ENCODE measurements at places on chromosomes 7 and 10. TPM values are rescaled to one million over a fixed set of nuclear protein-coding genes. Genes with fewer than 3 reads are reported as not detected.

- H3K27ac ChIP-seq, result no peak overlapping the region
- no peaks in the 10 kb centered on the region for H3K4me1 ChIP-seq
- H3K27me3 ChIP-seq, result no peaks in the 10 kb centered on the region
- peaks cover 46% of the 10 kb centered on the region for H3K36me3 ChIP-seq
- no peak for DNase-seq
- H3K4me3 ChIP-seq, result no peak overlapping the region
Observed at GRCh38 chr10:125799451-125800182, 23.4 kb downstream of the UROS start.

DNA sequence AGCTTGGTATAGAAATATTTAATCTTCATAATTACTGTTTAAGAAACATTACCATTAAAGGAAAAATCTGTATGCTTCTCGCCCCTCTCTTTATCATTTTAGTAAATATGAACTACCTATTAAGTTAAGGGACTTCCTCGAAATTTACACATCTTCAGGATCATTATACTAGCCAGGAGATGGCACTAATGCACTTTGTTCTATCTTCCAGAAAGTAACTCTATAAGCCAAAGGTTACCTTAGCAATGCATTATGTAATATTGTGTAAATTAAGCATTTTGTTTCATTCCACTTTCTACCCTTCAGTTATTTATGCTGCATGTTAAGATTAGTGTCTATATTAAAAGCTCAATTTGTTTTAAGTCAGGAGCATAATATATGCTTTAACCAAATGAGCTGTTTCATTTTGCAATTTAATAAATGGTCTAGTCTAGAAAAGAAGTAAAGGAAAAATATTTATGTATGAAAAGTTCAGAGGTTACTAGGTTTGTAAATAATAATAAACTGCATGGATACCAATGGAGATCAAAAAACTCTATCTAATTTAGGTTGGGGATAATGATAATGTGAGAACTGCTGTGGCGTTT, 128.5 kb downstream of the ANKRD7 start:
- no peak for DNase-seq
- H3K27me3 ChIP-seq, result no peaks in the 10 kb centered on the region

GRCh38 chr7:136869991-136870865, 1.8 kb downstream of the CHRM2 start:
- H3K4me1 ChIP-seq, result no peaks in the 10 kb centered on the region
- DNase-seq, result no peak
- H3K27ac ChIP-seq, result no peak overlapping the region
- H3K4me3 ChIP-seq, result no peak overlapping the region
- no peaks in the 10 kb centered on the region for H3K36me3 ChIP-seq

GRCh38 chr10:80284522-80284921, 4.9 kb downstream of the MAT1A start:
- H3K4me1 ChIP-seq, result no peaks in the 10 kb centered on the region
- no peaks in the 10 kb centered on the region for H3K36me3 ChIP-seq
- H3K27ac ChIP-seq, result no peak overlapping the region
- no peak overlapping the region for H3K4me3 ChIP-seq
- DNase-seq, result no peak
- H3K27me3 ChIP-seq, result peaks cover 4% of the 10 kb centered on the region

LRRD1 gene
- polyA plus RNA-seq, result not detected

- H3K27me3 ChIP-seq, result peaks cover 2% of the 10 kb centered on the region
- H3K4me1 ChIP-seq, result peaks cover 37% of the 10 kb centered on the region
- peaks cover 5% of the 10 kb centered on the region for H3K36me3 ChIP-seq
- H3K4me3 ChIP-seq, result peak overlapping the region; percentile 54
- DNase-seq, result peak; percentile 59
Observed at GRCh38 chr7:43700059-43700501, 29.2 kb downstream of the COA1 start.

DNA sequence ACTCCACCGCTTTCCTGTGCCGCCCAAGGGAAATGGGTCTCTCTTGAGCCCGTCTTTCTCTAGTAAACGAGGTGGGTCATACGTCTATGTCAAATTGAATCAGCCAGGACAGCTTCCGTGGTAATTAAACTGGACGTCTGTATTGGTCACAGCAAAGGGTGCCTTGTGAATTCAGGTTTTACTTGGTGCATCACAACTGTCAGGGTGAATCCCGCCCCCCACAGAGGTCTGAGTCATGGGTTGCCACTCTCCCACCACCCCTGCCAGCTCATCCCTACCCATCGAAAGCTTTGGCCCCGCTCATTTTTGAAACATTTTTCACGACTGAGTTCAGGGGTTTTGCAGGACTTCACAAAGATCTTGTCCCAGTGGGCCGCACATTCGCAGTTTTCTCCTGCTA, 8.0 kb upstream of the SP8 start:
- H3K27ac ChIP-seq, result no peak overlapping the region
- peaks cover 33% of the 10 kb centered on the region for H3K4me1 ChIP-seq
- no peaks in the 10 kb centered on the region for H3K36me3 ChIP-seq

DNA sequence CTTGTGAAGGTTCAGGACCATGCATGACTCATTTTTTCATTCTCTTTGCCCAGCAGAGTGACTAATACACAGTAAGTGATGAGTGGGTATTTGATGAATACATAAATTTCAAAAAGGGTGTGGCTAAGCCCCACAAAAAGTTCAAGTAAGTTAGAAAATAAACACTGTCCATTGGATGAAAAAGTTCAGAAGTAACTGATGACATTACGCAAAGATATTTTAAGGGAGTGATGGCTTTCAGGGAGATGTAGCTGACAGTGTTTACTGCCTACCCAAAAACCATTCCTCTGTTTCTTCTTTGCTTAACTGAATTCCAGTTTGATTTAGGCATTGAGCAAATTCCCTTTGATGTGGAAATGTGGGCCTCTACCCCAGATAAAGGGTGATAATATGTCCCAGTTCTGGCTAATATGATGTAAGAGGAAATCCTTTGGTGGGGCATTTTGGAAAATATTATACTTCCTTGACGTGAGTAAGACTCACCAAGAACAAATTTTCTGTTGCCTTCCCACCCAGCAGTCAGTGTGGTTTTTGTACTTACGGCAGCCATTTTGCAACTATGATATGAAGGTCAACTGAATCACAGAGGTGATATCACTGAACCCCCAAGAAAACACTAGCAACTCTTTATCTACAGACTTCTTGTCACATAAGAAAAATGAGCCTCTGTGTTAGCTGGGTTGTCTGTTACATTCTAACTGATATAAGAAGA, 29.0 kb upstream of the EBLN1 start:
- H3K4me1 ChIP-seq, result peaks cover 8% of the 10 kb centered on the region
- H3K27ac ChIP-seq, result no peak overlapping the region
- H3K4me3 ChIP-seq, result no peak overlapping the region

DNA sequence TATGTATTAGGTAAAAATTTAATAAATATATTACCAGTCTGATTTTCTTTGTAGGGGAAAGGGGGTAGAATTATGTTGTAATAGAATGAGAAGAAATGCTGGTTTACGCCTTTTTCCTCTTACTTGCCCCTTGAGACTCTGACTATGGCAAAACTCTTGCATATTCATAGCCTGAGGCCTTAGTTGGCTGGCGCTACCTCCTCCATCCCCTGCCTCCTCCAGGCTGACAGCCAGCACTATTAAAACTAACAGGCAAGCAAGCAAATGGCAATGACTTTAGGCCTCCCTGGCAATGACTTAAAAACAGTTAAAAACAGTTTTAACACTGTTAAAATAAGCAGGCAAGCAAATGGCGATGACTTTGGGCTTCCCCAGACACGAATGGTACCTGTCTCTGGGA, 14.4 kb downstream of the PKD2L1 start:
- H3K27me3 ChIP-seq, result peaks cover 9% of the 10 kb centered on the region
- no peaks in the 10 kb centered on the region for H3K4me1 ChIP-seq
- no peak overlapping the region for H3K27ac ChIP-seq
- H3K36me3 ChIP-seq, result no peaks in the 10 kb centered on the region

GRCh38 chr10:7948371-7949000, 106.0 kb upstream of the GATA3 start:
- no peak for DNase-seq
- no peak overlapping the region for H3K27ac ChIP-seq
- no peaks in the 10 kb centered on the region for H3K27me3 ChIP-seq
- peaks cover 50% of the 10 kb centered on the region for H3K4me1 ChIP-seq
- H3K36me3 ChIP-seq, result peaks cover 12% of the 10 kb centered on the region

C7orf33 gene
- not detected for polyA plus RNA-seq

DNA sequence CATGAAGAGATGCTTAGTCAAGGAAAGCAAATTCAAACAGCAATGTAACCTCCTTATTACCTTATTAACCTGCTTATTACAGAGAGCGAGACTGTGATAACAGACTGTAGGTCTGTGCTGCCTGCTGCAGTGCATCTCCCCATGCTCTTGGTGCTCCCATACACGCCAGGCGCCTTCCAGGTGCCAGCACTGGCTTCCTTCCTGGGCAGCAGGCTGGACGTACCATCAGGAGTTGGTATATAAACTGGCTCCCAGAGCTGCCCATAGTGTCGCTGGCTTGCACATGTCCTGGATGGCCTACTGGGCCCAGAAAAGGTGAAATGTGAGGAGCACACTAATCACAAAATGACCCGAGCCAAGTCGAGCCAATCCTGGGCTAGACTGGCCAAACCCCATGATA, 13.5 kb downstream of the ATP6V0E2 start:
- H3K4me1 ChIP-seq, result peaks cover 8% of the 10 kb centered on the region
- no peak overlapping the region for H3K4me3 ChIP-seq
- no peak for DNase-seq
- no peaks in the 10 kb centered on the region for H3K36me3 ChIP-seq
- no peaks in the 10 kb centered on the region for H3K27me3 ChIP-seq

GRCh38 chr7:84274029-84274638, 79.5 kb upstream of the SEMA3A start:
- no peak overlapping the region for H3K27ac ChIP-seq
- H3K4me3 ChIP-seq, result no peak overlapping the region
- H3K36me3 ChIP-seq, result no peaks in the 10 kb centered on the region

DNA sequence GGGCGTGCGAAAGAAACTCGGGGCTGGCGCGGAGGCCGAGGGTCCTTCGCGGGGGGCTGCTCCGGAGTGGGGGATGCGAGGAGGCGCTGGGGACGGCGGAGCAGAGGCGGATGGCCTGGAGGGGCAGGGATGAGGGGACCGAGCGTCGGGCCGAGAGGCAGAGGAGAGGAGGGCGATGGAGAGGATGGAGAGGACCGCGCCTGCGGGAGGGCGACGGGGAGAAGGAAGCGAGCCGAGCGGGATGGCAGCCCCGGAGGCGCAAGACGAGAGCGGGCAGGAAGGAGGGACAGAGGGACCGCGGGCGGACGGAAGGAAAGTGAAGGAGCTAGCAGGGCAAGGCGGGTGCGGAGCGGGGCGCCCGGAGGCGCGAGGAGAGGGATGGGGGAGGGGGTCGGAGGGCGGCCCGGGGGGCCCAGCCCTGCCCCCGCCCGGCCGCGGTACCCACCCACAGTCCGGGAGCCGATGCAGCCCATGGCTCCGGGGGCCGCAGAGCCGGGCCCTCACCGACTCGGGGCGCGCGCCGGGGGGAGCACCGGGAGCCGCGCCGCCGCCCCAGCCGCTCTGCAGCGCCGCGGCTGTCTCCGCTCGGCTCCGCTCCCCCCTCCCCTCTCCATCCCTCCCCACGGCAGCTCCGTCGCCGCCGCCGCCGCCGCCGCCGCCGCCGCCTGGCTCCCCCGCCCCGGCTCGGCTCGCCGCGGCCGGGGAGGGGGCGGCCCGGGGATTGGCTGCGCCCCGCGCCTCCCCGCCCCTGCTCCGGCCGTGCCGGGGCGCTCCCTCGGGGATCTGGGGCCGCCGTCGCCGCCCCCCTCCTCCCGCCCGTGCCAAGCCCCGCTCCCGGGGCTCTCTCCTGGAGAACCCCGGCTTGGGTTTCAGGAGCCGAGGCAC, at the start of gene FAM131B:
TSS of gene FAM131B (minus strand) at position 583 of the 885 bp plus-strand sequence. CDS start at position 473, 110 bp downstream.
- H3K27me3 ChIP-seq, result peaks cover 27% of the 10 kb centered on the region
- no peak for DNase-seq
- H3K4me1 ChIP-seq, result peaks cover 13% of the 10 kb centered on the region

- no peak overlapping the region for H3K27ac ChIP-seq
- no peaks in the 10 kb centered on the region for H3K4me1 ChIP-seq
- H3K4me3 ChIP-seq, result no peak overlapping the region
Observed at GRCh38 chr7:1516586-1517251, 12.5 kb upstream of the INTS1 start.

CCDC172 gene
- not detected for polyA plus RNA-seq

- no peaks in the 10 kb centered on the region for H3K36me3 ChIP-seq
- H3K27ac ChIP-seq, result no peak overlapping the region
- no peaks in the 10 kb centered on the region for H3K4me1 ChIP-seq
- no peaks in the 10 kb centered on the region for H3K27me3 ChIP-seq
Observed at GRCh38 chr7:85065888-85066485, 120.9 kb downstream of the SEMA3D start.

DNA sequence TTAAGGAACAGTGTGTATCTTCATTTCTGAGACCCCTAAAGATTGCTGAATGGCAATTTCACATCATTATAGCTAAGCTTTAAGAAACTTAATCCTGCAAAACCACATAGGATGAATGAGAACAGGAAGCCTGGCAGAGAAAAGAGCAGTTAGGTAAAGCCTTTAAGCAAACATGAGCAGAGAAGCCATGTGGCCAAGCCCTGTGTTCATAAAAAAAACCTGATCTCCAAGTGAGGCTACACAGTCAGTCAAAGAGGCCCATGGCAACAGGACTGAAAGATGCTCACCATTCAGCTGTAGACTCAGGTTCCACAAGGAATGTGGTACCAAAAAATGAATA, 9.3 kb downstream of the LIPA start:
- H3K27ac ChIP-seq, result no peak overlapping the region
- peaks cover 7% of the 10 kb centered on the region for H3K4me1 ChIP-seq
- peaks cover 6% of the 10 kb centered on the region for H3K36me3 ChIP-seq
- no peak for DNase-seq
- no peak overlapping the region for H3K4me3 ChIP-seq
